ENCODE measurements at places on chromosomes 7 and 10.
A peak's percentile ranks its signal among the peaks of the same experiment; 100 is the strongest.

DNA sequence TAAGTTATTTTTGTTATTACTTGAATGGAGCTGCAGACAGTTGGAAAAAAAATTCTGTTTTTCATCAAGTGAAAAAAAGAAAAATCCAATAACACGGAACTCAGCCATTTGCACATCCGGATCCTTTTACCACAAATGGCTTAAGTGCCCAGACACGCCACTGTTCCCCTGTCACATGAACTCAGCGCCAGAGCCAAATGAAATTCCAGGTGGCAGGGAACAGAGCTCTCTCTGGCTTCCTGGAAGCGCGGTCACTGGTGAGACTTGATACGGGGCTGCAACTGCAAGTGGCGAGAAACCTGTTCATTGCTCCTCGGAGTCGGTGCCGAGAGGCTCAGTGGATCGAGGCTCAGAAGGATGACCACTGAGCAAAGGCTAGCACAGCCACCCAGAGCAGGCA is 60.8 kb upstream of the NPTX2 start:
- no peak for DNase-seq

DNA sequence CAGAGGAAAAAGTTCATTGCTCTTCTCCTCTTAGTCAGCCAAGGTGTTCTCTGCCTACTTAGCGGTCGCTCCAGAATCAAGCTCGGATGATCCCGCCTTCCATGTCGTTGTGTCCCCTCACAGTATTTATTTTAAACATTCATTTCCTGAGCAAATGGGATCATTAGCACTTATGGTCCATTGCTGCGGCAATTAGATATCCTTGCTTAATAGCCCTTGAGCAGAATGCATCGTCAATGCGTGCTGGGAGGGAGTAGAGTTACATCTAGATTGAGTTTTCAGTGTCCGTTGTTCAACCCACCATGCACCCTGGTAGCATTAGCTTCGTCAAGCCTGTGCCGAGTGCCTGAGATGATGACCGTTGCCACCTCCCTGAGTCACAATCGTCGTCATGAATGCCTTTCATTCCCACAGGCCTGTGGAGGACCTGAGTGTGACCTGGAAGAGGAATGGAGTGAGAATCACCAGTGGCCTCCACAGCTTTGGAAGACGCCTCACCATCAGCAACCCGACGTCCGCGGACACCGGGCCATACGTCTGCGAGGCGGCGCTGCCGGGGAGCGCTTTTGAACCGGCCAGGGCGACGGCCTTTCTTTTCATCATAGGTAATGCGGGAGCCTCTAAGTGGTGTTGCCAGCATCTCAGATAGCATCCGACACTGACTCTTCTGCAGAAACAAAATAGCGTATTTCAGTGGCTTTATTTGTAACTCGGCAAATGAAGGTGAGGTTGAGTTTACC is 650.4 kb downstream of the SDK1 start:
- no peak for DNase-seq

GRCh38 chr7:134461916-134462315 is 3.0 kb upstream of the AKR1B1 start:
- DNase-seq = no peak

DNA sequence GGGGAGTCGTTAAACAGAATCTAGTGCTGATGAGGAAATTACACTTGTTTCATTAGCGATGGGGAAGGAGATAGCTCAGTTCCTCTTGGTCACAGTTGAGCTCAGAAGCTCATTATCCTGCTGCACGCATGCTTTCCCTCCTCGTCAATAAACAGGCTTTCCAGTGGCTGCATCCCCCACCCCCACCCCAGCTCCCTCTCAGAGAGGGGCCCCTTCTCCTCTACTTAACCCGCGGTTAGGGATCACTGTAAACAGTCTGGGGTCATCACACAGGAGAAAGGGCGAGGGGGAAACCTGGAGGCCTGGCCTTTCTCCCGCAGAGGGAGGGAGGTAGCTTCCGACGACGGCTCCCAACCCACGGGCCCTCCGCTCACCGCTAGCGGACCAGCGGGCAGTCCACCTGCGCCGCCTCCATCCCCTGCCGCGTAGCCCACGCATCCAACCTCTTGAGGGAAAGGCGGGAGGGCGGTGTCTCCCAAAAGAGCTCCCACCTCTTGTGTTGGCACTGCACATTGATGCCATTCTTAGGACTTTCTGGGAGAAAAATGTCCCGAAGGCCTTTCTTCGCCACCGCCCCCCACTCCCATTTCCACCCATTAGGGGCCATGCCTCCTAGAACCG is 80.8 kb downstream of the PAX2 start:
- DNase-seq = no peak

DNA sequence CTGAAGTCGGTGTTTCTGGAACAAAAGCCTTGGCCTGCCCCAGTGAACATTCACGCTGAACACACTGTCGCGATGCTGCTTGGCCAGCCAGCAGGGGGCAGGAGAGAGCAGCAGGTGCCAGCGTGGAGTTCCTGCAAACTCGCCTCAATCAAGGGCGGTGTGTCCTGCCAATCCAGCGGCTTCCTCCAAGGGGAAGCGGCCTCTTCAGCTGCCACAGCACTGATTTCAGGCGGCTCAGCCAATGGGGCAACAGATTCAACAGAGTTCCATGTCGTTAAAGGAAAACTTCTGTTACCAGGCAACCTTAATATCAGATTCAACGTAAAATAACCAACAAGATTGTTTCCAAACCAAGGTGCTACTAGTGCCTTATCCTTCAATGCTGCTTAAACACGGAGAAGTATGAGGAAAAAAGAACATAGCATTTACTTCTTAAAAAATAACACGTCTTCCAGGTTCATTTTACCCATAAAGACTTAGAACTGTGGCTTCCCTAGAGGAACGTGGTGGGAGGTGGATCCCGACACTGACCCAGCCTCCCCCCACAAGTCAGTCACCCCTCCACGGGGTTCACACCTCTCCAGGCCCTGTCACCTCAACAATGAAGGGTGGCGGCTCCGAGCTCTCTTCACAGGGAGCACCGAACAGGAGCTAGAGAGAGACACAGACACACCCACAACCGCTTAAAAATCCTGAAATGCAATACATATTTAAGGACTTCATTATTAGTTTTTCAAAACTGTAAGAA is 178.2 kb downstream of the DIP2C start:
- DNase-seq = peak; percentile 91

- DNase-seq = no peak
Observed at GRCh38 chr10:118844731-118845521, 90.2 kb upstream of the CACUL1 start.

- no peak for DNase-seq
Observed at GRCh38 chr7:50696810-50697582, 85.7 kb downstream of the GRB10 start.

GRCh38 chr10:24394461-24395190 is 185.7 kb downstream of the KIAA1217 start:
- DNase-seq = no peak

DNA sequence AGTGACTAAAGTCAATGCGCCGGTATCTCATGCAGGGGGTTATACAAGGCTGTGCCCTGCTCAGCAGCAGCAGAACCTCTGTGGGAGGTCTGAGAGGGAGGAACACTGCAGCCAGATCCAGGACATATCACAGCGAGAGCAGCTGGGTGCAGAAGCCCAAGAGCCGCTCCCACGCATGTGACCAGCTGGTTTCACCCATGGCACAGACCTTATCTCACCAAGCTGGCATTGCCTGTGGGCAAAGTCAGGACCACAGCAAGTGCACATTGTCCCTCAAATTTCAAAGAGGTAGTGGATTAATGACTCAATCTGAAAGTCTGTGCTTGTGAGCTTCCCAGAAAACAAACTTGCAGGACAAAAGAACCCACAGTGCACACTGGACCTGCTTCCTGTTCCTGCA is 31.6 kb upstream of the AKR1C1 start:
- no peak for DNase-seq

GRCh38 chr7:140640060-140640637 is 464 bp downstream of the DENND2A start:
- DNase-seq = peak; percentile 38

DNA sequence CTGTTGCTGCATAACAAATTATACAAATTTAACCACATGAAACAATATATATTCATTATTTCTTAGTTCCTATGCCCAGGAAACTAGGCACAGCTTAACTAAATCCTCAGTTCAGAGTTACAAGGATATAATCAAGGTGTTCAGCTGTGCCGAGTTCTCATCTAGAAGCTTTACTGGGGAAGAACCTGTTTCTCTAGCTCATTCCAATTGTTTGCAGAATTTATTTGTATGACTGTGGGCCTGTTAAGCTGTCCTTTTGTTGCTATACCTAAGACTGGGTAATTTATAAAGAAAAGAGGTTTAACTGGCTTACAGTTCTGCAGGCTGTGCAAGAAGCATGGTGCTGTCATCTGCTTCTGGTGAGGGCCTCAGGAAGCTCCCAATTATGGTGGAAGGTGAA is 21.8 kb upstream of the MDFIC start:
- no peak for DNase-seq

- no peak for DNase-seq
Observed at GRCh38 chr7:17665029-17665428, 275.3 kb downstream of the SNX13 start.

DNA sequence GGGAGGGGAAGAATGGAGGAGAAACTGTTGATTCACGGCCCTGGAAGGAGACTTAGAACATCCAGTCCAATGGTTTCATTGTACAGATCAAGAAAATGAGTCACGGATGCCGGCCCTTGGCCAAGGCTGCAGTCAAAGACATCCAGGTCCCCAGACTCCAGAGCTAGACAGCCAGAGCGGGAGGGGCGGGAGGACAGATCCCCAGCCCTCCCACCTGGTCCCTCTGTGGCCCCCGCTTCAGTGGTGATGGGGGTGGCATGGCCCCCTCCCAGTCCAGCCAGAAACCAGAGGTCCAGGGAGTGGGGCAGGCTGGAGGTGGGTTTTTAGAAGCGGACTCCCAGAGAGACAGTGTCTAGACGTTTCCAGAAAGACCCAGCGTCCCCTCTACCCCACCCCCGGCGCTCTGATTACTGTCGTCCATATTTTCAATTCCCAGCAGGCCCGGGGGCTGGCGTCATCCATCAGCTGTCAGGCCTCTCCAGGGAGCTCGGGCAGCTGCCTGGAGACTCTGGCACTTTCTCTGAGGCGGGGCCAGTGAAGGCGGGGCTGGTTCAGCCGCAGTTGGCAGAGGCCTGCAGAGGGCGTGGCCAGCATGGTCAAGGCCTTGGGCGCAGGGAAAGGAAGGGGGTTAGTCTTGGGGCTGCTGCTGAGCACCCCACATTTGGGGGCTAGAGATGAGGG is 8.0 kb upstream of the HSPB1 start:
- peak; percentile 97 for DNase-seq
